ENCODE measurements at places on chromosomes 12 and 14. TPM values are rescaled to one million over a fixed set of nuclear protein-coding genes. Genes with fewer than 3 reads are reported as not detected.

DNA sequence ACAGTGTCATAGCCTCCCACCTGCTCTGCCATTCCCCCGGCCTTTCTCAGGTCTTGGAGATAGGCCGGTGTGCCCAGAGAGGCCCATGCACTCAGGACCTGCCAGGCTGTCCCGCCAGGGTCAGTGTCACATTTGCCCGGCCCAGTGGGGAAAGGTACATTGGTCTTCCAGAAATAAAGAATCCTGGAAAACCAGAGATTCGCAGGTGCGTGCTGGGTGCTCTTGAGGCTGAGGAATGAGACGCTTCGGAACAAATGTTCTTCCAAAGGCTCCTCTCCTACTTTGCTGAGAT lies 205.8 kb upstream of the RTL1 start:
- no peak for DNase-seq

- DNase-seq: no peak
These were observed 122.2 kb downstream of the FOXN3 start for GRCh38 chr14:89294872-89295271.

GRCh38 chr12:52407918-52408317 lies 1.8 kb upstream of the KRT82 start:
- DNase-seq: no peak

DNA sequence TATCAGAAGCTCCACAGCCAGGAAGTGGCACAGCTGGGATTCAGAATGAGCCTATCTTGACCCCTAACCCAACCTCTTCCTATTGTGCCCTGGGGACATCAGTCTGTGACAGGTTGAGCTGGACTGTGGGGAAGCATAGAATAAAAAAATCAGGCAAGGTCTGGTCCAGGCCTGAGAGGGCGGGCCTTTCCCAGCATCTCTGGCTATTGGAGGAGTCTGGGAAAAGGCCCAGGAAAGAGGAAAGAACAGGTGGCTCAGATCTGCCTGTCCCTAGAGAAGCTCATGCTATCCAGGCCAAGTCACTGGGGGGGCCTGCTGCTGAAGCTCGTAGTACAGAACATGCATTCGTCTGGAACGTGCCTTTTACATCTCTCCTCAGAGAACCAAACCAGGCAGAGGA lies 100.5 kb downstream of the PPM1H start:
- DNase-seq: no peak

GRCh38 chr12:77817276-77817675 lies 13.4 kb upstream of the NAV3 start:
- DNase-seq: no peak

GRCh38 chr12:105610459-105610858 lies 280.0 kb downstream of the C12orf75 start:
- DNase-seq: no peak

DNA sequence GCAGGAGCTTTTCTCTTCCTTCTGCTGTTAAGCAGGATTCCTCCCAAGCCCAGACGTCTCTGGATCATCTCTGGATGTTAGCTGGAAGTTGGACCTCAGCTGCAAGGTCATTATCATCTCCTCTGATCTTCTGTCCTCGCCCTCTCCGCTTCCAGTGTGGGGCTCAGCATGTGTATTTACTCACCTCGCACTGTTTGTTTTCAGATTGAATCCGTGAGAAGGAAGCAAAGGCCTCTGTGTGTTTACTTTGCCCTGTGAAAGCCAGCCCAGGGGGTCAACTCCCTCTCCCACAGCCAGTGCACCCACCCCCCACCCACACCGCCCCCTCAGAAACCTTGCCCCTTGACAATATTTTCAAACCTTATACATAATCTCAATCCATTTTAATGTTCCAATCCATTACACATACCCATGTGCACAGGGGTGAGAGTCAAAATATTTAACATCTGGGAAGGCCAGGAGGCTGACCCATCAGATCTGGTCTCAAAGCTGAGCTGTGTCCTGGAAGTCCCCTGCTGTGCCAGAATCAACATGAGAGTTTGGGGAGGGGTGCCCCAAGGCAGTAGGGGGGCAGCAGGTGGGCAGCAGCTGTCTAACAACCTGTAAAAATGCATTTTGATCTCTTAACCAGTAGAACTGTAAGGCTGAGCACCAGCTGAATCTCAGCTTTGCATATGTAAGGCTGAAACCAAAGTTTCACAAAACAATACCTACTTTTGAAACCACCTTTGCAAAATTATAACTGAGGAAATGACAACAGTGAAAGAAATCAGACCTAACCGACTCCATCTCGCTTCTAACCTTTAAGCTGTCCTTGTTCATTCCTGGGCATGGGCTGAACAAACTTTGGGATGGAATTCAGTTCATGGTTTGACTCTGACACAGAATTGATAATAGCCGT lies 157.9 kb downstream of the ZNF664 start:
- no peak for DNase-seq

- DNase-seq: no peak
These were observed 382.6 kb upstream of the DCN start for GRCh38 chr12:91565246-91565645.

DNA sequence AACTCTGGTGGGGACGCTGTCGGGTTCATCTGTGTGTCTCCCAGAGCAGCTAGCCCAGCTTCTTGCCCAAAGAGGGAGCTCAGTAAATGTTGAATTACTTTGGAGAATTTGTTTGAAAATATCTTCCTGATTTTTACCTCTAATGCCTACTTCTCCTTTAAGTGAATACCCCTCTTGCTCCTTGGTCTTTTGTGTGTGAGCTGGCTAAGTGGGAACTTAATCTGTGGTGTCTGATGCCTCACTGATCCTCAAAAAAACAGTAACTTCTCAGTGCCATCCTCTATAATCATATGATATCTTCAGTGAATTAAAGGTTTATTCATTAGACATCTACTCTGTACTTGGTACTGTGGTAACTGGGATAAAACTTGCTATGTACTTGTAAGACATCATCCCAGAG lies 7.7 kb upstream of the PSMA6 start:
- DNase-seq: no peak

GRCh38 chr14:87148655-87149054 lies 844.3 kb downstream of the GALC start:
- no peak for DNase-seq

GRCh38 chr12:5570416-5570815 lies 138.5 kb downstream of the NTF3 start:
- no peak for DNase-seq

- DNase-seq: no peak
These were observed 185.6 kb downstream of the DICER1 start for GRCh38 chr14:94971750-94972149.

GRCh38 chr14:99181241-99181640 lies 90.8 kb downstream of the BCL11B start:
- no peak for DNase-seq

Gene PAX9
- total RNA-seq: 0.34 TPM

Gene OR6C74
- not detected for total RNA-seq

Gene CCDC88C
- 40.6 TPM for total RNA-seq

Gene ZC2HC1C
- total RNA-seq: 0.93 TPM

All from glomerular endothelial cell (primary cell).